ENCODE measurements at places on chromosomes 1 and 21.

- no peak for DNase-seq
These were observed 14.8 kb upstream of the PPM1J start for GRCh38 chr1:112729909-112730308.

DNA sequence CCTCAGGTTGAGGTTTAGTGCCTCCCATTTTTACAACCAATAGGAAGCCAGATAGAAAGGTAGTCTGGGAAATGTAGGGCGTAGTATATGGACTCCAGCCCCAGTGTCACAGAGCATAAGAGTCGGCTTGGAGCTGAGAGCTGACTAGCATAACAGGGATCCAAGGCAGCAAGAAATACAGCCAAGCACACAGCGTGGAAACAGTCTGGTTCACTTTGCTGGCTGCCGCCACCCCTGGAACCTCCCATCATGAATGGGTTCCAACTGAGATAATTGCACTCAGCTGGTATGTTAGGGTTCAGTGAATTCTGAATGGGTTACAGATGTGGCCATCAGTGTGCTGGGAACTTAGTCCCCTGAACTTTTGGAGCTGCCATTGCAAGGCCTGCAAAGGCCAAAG, 76.7 kb upstream of the GPR88 start:
- DNase-seq, result no peak

- no peak for DNase-seq
These were observed 8.1 kb upstream of the SDHB start for GRCh38 chr1:17061892-17062291.

GRCh38 chr1:162381383-162381782, at the start of gene C1orf226:
Gene C1orf226 (plus strand): TSS chr1:162381728. CDS start chr1:162381902, 174 bp downstream.
- DNase-seq, result no peak

- DNase-seq, result no peak
These were observed 49.6 kb downstream of the ATG4C start for GRCh38 chr1:62833529-62833928.
